ENCODE measurements at places on chromosomes 13 and 19. TPM values are rescaled to one million over a fixed set of nuclear protein-coding genes. Genes with fewer than 3 reads are reported as not detected.

GRCh38 chr13:63081400-63082014, 1665.9 kb upstream of the PCDH20 start:
- no peak for DNase-seq

- DNase-seq: no peak
These were observed 120.1 kb downstream of the ZNF486 start for GRCh38 chr19:20287070-20287469.

DNA sequence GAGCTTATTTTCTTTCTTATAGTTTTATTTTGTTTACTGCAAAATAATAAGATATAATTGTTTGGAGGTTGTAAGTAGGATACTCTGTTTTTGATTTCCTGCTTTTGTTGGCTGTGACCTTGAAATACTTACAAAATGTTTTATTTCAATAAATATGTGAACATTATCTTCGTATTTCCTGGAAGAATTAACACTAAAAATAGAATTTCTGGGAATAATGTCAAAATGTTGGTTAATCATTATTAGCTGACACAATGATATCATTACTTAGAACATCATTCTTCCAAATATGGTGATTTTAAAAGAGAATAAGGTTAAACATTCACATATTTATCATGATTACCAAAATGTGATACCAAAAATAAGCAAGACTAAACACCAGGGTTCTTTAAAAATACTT, 1148.6 kb upstream of the PRR20A start:
- DNase-seq: no peak

DNA sequence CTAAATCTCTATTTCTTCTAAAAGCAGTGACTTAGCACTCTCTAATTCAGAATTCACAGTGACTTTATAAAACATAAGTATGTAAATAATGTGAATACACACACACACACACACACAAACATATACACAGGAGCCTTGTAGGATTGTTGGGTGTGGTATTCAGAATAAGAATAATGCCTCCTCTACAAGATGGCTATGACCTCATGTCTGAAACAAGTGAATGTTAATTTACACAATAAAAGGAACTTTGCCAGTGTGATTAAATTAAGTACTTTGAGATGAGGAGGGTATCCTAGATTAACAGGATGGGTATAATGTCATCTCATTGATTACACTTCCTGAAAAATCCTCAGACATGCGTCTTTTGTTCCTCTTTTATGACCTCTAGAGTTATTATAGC, 234.6 kb downstream of the SLITRK6 start:
- DNase-seq: no peak

GRCh38 chr13:26663791-26664190, 96.8 kb downstream of the GPR12 start:
- DNase-seq: no peak

DNA sequence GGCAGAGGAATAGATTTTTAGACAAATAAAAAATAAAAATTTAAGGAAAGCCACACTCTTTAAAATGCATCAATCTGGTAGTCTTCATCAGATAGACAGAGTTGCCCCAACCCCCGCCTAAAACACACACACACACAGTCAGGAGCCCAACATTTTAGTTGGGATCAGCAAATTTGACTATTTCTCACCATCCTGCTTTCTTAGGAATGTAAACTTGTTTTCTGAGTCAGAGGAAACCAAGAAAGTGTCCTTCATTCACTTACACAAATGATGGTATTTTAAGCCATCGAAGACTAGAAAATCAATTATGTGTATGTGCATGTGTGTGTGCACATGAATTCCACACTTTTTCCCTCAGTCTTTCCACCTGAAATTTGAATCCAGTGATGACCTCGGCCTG, 1657.5 kb downstream of the SLITRK1 start:
- DNase-seq: no peak

Gene IZUMO4
- 12.8 TPM for total RNA-seq

- no peak for DNase-seq
These were observed 171.5 kb upstream of the SLITRK6 start for GRCh38 chr13:85970727-85971126.

Measured in breast epithelium (tissue), 4 donors.